ENCODE measurements at places on chromosomes 1 and 21.

DNA sequence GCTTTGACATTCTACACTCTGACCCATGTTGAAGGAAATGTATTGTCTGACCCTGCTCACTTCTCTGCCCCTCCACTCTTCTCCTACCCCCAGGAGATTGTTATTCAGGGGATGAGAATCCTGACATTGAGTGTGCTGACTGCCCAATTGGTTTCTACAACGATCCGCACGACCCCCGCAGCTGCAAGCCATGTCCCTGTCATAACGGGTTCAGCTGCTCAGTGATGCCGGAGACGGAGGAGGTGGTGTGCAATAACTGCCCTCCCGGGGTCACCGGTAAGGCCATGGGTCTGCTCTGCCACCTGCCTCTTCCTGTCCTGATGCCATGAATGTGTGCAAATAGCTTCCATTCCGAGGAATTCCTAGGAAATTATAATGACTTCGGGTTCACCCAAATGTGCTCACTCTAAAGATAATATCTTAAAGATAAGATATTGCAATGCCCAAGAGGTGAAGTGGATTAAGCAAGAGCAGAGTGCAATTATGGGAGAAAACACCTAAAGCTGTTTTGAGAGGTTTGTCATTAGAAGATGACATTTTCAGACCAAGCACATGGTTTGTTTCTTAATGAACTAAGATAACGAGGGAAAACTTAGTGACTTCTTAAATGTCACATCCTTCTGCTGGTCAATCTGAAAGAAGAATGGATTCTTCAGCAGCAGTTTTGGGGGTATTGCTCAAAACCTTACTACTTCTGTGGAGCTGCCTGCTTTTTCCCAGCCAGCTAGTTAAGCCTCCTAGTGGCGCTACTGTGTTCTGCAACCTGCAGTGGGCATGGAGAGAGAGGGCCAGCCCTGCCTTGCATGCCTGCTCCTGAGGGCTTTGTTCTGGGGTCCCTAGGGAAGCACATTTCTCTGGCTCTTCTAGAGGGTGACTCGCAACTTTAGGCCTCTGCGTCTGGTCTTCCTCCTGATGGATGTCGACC is 41.6 kb downstream of the LAMC2 start:
- DNase-seq: peak; percentile 73

GRCh38 chr1:2124446-2125198 is 70.0 kb downstream of the FAAP20 start:
- DNase-seq: no peak

DNA sequence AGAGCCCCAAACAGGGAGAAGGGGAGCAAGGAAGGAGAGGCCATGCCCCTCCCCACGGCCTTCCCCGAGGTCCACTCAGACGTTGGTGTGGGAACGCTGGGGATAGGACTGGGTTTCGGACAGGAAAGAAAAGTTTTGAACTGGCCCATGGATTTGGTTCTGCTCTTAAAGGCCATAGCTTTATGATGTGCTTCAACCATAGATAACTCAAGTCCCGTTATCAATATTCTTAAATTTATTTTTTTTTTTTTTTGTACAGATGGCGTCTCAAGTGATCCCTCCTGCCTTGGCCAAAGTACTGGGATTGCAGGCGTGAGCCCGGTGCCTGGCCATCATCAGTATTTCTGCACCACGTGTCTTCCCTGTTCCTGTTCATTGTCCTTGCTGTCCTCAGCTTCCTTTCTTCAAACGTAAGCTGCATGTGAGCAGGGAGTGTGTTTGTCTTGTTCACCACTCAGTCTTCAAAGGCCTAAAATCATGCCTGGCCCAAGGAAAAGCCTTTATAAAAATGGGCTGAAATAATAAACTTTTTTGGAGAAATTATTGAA is 820 bp upstream of the KRTAP10-1 start:
- DNase-seq: no peak

DNA sequence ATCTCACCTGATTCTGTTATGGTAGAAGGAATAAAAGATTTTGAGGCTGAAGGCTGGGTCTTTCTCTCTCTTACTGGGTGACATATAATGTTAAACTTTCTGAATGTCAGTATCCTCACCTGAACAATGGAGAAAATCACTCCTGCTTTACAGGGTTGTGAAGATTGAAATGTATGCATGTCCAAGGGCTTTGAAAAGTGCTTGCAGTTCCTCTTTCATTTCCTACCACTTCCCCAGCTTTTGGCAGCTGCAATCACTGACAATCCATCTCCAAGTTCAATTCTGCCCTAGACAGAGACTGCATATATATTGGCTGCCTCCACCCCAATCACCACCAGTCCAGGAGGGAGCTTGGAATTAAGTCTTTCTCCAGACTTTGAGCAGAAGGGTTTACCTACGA is 39.8 kb downstream of the FAM78B start:
- no peak for DNase-seq

- DNase-seq: no peak
Observed at GRCh38 chr1:43420874-43421273, 31.2 kb downstream of the SZT2 start.

- DNase-seq: no peak
Observed at GRCh38 chr1:162660574-162660973, 28.3 kb downstream of the DDR2 start.

GRCh38 chr1:69846267-69846666 is 278.5 kb downstream of the LRRC7 start:
- no peak for DNase-seq

GRCh38 chr1:161884475-161884874 is 118.4 kb downstream of the ATF6 start:
- peak; percentile 62 for DNase-seq

DNA sequence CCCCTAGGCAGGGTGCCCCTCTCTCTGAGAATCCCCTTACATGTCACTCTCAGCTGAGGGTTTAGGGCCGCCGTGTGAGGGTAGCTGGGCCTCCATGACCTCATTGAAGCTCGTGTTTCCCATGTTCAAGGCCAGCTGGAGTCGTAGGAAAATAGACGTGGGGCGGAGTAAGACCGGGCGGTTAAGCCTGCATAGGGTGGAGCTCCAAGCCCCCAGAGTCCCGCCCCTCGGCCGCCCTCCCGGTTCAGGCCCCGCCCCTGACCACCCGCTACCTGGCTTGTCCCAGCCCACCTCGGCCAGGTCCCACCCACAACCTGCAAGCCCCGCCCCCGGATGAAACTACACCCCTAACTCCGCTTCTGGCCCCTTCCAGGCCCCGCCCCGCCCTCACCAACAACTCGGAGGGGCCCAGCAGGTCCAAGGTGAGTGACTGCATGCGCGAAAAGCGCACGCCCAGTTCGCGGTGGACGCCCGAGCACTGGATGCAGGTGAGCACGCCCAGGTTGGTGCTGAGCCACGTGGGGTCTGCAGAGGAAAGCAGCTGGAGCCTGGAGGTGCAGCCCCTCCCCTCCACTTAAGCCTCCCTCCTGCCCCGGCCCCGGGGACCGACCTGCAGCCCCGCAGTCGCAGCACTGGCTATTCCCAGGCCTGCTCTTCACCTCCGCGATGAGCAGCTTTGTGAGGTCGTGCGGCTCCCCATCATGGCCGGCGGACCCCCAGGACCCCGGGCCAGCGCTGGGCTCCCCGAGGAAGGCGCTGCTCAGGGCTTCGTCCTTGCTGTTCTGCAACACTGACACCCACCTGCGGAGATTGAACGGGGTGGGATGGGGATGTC is 12.2 kb upstream of the TCEA3 start:
- DNase-seq: peak; percentile 68

DNA sequence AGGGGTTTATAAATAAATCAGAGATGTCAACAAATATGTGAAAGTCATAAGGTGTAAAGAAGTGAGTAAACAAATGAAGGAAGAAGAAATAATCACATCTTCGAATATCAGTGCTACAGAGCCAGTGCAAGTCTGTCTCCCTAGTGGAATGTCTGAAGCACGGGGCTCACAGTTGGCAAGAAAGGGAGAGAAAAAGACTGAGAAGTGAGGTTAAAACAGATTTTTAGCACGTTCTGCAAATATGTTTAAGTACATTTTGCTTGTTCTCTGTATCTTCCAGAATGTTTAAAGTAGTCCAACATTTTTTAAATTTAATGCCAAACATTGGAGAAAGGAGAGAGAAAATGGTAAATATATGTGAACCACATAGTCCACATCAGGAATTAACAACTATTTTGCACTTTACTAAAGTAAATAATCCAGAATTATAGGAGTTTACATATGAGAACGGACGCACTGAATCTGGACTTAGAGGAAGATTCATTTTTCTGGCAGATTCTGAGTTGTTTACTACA is 682.4 kb downstream of the LTN1 start:
- DNase-seq: no peak

DNA sequence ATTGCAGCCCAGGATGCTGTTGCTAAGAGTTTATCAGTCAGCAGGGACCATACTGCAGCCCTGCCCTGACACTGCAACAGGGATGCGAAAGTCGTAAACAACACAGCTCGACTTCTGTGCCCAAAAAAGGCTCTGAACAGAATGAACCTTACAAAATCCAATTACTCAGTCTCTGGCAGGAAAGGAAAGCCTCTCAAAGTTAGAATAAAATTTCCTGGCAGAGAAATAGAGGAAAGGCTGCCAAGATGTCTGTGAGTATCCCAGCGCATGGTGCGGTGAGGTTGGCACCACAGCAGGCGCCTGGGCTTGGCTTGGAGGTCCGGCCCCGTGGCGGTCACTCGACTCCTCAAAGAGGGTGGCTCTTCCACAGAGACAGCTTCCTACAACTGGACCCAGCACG is 185.8 kb downstream of the PCP4 start:
- no peak for DNase-seq

DNA sequence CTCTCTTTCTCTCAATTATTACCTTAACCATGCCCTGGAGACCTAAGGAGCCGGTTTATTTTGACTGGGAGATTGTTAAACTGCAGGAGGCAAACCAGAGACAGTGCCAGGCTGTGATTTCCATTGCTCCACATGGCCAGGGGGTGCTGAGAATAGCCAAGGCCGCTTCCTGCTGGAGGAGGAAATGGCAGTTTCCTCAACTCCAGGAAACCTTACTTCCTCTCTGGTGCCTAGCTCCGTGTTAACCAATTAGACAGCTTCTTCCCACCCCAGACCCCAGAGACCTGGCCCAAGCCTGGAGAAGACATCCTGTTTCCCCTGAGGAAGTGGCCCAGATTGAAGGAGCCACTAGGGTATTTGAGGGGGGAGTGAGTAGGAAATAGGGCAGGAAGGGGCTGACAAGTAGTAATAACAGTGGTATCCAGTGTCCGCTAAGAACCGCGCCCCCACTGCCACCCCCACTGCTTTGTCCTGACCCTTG is 161.2 kb downstream of the PLPP3 start:
- peak; percentile 35 for DNase-seq

GRCh38 chr1:202619505-202619904 is 90.7 kb downstream of the SYT2 start:
- no peak for DNase-seq

GRCh38 chr1:18654599-18654998 is 24.0 kb downstream of the PAX7 start:
- no peak for DNase-seq

GRCh38 chr1:198241553-198241952 is 84.8 kb downstream of the NEK7 start:
- DNase-seq: no peak

DNA sequence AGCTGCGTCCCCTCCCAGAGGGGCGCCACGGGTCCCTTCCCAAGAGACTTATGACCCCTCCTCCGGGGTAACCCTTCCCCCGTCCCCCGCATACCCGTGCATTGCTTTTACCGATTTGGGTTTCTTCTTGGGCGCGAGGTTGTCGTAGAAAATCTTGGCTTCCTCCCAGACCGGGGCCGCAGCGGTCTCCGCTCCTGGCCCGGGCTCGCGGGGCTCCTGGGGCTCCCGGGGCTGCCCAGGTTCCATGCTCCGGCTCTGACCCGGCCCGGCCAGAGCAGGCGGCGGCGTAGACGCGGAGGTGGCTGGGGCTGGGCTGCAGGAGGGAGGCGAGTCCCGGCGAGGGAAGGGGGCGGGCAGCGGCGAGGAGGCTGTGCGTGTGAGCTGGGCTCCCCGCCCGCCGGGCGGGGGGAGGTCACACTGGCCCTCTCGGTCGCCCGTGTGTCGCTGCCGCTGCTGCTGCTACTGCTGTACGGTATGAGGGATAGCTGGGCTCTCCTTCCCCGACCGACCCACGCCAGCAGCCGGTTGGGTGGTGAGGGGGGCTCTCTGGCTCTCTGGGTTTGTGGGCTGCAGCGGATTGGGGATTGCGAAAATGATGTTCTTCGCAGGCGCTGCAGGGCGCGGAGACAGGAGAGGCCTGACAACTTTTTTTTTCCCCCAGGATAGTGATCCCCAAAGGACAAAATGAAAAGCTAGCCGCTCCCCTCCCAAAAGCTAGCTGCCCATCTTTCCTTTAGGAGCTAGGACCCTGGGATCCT is at the start of gene NT5C1A:
NT5C1A (minus strand) TSS at position 315 of the 758 bp plus-strand sequence; CDS start at position 246, 69 bp downstream.
- peak; percentile 3 for DNase-seq

DNA sequence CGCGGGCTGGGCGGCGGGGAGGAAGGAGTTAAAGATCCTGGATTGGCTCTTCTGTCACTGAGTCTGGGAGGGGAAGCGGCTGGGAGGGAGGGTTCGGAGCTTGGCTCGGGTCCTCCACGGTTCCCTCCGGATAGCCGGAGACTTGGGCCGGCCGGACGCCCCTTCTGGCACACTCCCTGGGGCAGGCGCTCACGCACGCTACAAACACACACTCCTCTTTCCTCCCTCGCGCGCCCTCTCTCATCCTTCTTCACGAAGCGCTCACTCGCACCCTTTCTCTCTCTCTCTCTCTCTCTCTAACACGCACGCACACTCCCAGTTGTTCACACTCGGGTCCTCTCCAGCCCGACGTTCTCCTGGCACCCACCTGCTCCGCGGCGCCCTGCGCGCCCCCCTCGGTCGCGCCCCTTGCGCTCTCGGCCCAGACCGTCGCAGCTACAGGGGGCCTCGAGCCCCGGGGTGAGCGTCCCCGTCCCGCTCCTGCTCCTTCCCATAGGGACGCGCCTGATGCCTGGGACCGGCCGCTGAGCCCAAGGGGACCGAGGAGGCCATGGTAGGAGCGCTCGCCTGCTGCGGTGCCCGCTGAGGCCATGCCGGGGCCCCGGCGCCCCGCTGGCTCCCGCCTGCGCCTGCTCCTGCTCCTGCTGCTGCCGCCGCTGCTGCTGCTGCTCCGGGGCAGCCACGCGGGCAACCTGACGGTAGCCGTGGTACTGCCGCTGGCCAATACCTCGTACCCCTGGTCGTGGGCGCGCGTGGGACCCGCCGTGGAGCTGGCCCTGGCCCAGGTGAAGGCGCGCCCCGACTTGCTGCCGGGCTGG is at the start of gene NPR1:
NPR1 (plus strand) TSS at position 170 of the 818 bp plus-strand sequence; CDS start at position 591, 421 bp downstream.
- peak; percentile 70 for DNase-seq

DNA sequence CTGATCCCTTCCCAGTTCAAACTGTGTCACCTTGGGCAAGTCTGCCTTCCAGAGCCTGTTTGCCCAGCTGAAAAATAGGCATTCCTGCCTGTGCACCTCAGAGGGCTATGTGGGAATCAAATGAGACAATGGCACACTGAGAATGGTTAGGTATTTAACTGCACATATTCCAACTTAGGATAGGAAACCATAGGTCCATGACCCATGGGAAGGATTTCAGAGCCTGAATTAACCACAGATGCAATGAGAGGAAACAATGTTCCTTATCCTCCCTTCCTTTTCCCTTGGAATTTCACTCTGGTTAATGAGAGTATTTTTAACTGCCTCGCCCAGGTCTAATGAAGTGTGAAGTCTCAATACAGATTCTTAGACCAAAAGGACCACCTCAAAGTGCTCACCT is 12.7 kb downstream of the PAFAH2 start:
- no peak for DNase-seq

- no peak for DNase-seq
Observed at GRCh38 chr1:91821126-91821868, 64.7 kb downstream of the TGFBR3 start.

GRCh38 chr21:45051580-45052434 is 22.6 kb upstream of the ADARB1 start:
- no peak for DNase-seq

GRCh38 chr1:85330711-85331290 is 54.4 kb upstream of the BCL10 start:
- DNase-seq: no peak
